Naive thymus-derived CD4-positive, alpha-beta T cell (primary cell): ENCODE measurements at places on chromosomes 1 and 21. TPM values are rescaled to one million over a fixed set of nuclear protein-coding genes. Genes with fewer than 3 reads are reported as not detected.
A peak's percentile ranks its signal among the peaks of the same experiment; 100 is the strongest.

GRCh38 chr21:41798326-41798725, 31.5 kb upstream of the RIPK4 start:
- DNase-seq: no peak
- no peak overlapping the region for H3K27ac ChIP-seq
- no peak overlapping the region for H3K4me3 ChIP-seq
- no peaks in the 10 kb centered on the region for H3K4me1 ChIP-seq

GRCh38 chr1:215076322-215076721, 6.2 kb upstream of the KCNK2 start:
- H3K27me3 ChIP-seq: no peaks in the 10 kb centered on the region
- H3K4me1 ChIP-seq: no peaks in the 10 kb centered on the region
- no peak overlapping the region for H3K27ac ChIP-seq
- no peaks in the 10 kb centered on the region for H3K36me3 ChIP-seq
- no peak for DNase-seq

- H3K36me3 ChIP-seq: no peaks in the 10 kb centered on the region
- DNase-seq: peak; percentile 99
- peaks cover 34% of the 10 kb centered on the region for H3K4me1 ChIP-seq
- H3K27ac ChIP-seq: peak within 1 kb of the TSS; percentile 87
Measured at GRCh38 chr1:226940029-226940805, at the start of gene COQ8A. Gene COQ8A, plus strand, starts transcription at chr1:226940294. Its CDS starts 21,092 bp downstream, at chr1:226961386.

DNA sequence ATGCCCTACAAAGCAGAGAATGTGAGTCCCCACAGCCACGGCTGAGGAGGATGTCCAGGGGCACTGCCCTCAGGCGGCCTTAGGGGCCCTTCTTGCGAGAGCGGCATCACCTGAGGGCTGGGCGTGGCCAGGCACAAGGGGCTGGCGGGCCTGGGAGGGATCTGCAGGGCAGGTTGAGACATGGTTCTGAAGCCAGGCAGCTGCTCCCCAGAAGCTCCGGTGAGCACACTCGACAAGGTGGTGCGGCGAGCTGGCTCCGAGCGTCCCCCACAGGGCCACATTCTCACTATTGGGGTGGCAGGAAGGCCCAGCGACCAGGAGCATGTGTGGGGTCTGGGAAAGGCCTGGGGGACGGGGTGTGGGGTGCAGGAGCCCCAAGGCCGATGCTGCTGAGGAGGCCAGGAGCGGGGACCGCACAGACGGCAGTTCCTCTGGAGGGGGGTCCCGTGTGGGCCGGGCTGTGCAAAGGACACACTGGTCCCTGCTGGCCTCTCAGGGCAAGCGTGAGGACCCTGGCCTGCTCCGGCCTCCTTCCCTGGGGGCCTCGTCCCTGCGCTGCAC, 47.2 kb downstream of the MORN1 start:
- DNase-seq: no peak
- no peaks in the 10 kb centered on the region for H3K36me3 ChIP-seq
- no peaks in the 10 kb centered on the region for H3K27me3 ChIP-seq
- H3K27ac ChIP-seq: no peak overlapping the region
- H3K4me1 ChIP-seq: no peaks in the 10 kb centered on the region

- H3K27ac ChIP-seq: no peak overlapping the region
- no peaks in the 10 kb centered on the region for H3K27me3 ChIP-seq
- no peak for DNase-seq
- H3K4me1 ChIP-seq: no peaks in the 10 kb centered on the region
Measured at GRCh38 chr1:164622068-164622845, 63.3 kb downstream of the PBX1 start.

- H3K27ac ChIP-seq: no peak overlapping the region
- H3K36me3 ChIP-seq: no peaks in the 10 kb centered on the region
- H3K4me3 ChIP-seq: no peak overlapping the region
- no peak for DNase-seq
- no peaks in the 10 kb centered on the region for H3K27me3 ChIP-seq
Measured at GRCh38 chr1:167229719-167230385, 9.2 kb downstream of the POU2F1 start.

- H3K36me3 ChIP-seq: no peaks in the 10 kb centered on the region
- H3K27me3 ChIP-seq: no peaks in the 10 kb centered on the region
- no peaks in the 10 kb centered on the region for H3K4me1 ChIP-seq
- H3K4me3 ChIP-seq: no peak overlapping the region
Measured at GRCh38 chr21:17414766-17415165, 98.1 kb upstream of the CXADR start.

GRCh38 chr1:157034137-157034800, 11.3 kb downstream of the ARHGEF11 start:
- H3K36me3 ChIP-seq: no peaks in the 10 kb centered on the region
- H3K27me3 ChIP-seq: no peaks in the 10 kb centered on the region
- no peak overlapping the region for H3K27ac ChIP-seq
- no peak overlapping the region for H3K4me3 ChIP-seq
- DNase-seq: no peak

GRCh38 chr1:73903092-73903491, 294.9 kb downstream of the LRRIQ3 start:
- no peaks in the 10 kb centered on the region for H3K4me1 ChIP-seq
- H3K27ac ChIP-seq: no peak overlapping the region
- H3K36me3 ChIP-seq: no peaks in the 10 kb centered on the region
- no peak overlapping the region for H3K4me3 ChIP-seq
- no peaks in the 10 kb centered on the region for H3K27me3 ChIP-seq

The HSF2BP gene
- 0.28 TPM for polyA plus RNA-seq

The OR2L13 gene
- polyA plus RNA-seq: 0.17 TPM

The S100A7A gene
- not detected for polyA plus RNA-seq
